ENCODE measurements at places on chromosomes 4 and X.

DNA sequence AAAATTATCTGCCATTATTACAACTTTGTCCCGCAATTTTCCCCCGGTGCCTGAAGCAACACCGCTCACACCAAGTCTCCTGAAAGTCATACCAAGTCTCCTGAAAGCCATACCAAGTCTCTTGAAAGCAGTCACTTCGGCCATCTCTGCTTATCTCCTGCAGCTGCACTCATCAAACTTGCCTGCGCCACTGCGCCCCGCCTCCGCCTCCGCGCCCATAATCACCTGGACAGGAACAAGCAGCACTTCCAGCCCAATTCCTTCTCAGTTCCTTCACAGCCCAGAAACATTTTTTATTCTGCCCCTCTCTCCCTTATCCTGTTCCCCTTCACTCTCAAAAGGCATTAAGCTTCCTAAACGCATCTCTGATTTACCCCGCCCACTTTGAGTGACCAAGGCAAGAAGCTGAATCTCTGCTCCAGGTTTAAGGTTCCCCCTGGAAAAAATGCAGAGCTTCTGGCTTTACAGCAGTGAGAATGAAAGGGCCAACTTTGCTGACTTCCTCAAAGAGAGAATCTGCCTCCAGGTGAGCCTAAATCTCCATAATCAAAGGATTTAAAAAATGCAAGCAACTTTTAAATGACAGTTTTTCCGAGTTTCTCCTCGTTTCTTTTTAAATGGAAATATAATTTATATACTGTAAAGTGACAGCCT is 7.7 kb downstream of the GPR50 start:
- no peak for DNase-seq

DNA sequence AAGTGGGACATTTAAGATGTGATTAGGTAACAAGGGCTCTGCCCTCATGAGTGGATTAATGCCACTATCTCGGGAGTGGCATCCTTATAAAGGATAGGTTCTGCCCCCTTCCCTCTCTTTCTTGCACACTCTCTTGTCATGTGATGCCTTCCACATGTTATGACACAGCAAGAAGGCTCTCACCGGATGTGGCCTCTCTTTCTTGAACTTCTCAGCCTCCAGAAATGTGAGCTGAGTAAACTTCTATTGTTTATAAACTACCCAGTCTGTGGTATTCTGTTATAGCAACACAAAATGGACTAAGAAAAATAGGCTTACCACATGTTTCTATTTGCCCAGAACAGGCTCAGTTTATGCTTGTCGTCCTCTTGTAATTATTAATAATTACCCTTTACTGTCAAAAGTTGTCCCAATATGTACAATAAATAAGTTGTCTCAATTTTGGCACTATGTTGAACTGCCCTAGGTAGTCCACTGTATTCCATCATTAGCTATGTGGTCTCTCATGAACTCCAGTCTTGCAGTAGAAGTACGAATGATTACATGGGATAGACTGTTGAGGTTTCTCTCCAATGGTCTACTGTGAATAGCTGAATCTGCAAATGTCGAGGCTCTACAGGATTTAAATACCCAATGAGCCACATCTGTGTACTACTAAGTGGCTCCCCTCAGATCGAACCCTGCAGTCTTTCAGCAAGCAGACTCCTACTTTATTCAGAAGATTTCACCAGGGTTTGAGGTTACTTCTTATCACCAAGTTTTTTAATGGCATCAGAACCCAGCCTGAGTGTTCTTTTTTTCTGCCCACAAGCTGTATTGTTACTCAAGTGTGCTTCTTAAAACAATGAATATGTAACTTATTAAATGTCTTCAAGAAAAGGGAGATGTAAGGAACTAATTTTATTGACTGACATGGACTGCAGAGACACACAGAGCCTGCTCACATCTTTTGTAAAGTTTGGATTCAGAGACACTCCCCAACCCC is 102.0 kb upstream of the LEF1 start:
- DNase-seq, result no peak

DNA sequence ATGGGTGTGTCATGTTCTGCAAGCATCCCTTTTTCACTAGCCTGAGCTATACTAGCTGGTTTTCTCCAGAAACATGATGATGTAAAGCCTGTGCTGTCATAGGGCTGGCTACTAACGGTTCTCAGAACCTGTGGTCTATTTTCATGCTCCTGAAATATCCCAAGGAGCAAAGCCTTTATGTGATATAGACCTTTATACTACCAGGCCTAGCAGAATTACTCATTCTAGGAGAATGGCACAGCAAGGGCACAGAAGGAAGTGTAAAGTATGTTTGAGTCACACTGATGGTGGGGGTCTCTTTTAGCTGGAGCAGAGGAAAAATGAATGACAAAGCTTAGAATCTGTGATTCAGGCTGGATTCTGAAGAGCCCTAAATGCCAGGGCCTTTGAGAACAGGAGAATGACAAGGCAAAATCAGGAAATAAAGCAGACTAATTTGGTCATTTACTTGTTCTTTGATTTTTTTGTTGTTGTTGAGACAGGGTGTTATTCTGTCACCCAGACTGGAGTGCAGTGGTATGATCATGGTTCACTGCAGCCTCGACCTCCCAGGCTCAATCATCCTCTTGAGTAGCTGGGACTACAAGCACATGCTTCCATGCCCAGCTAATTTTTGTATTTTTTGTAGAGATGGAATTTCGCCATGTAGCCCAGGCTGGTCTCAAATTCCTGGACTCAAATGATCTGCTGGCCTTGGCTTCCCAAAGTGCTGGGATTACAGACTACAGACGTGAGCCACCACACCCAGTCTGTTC is 11.8 kb downstream of the TCEAL1 start:
- DNase-seq, result no peak

- DNase-seq, result no peak
Measured at GRCh38 chr4:11365039-11365438, 63.7 kb downstream of the HS3ST1 start.

DNA sequence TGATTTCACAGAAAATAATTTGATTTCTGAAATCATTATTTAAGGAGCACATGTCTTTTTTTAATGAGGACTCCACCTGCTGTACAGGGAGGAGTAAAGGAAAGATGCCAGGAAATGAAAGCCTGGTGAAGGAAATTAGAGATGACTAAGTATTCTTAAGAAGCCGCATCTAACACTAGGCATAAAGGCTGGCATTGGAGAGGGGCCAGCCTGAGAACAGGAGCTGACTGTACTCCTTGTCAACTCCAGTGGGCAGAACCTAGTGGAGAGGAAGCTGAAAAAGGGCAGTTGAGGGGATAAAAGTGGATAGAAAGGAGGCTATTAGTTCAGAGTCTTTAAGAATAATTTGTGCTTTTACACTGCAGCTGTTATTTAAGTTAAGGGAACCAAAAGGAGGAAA is 393.0 kb downstream of the PPP1R2C start:
- no peak for DNase-seq

- DNase-seq, result no peak
Measured at GRCh38 chrX:153769865-153770600, 6.0 kb downstream of the PLXNB3 start.

DNA sequence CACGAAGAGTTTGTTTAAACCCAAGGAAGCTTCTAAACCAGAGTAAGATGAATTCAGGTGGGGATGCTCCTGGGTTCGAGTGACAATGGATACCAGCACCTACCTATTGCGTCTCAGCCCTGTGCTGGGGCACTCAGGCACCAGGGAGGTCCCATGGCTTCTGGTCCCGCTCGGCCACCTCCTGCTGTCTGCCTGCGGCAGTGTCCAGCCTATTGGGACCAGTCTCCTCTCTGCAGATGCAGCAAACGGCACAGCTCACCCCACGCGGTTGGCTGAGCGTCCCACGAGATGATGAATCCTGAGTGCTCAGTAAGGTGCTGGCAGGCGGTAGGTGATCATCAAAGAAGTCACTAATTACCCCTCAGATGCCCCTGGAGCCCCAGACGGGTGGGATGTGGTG is 75.2 kb downstream of the ACOX3 start:
- DNase-seq, result no peak

DNA sequence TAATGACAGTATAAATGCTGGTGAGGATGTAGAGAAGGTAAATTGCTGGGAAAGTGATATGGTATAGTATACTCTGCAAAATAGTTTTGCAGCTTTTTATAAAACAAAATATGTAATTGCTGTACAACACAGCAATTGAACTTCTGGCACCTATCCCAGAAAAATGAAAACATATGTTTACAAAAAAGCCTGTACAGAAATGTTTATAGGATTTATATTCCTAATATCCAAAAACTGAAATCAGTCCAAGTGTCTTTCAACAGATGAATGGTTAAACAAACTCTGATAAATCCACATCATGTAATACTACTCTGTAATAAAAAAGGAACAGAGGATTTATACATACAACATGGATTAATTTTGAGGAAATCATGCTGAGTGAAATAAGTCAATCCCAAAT is 198.4 kb upstream of the ACTRT1 start:
- no peak for DNase-seq

DNA sequence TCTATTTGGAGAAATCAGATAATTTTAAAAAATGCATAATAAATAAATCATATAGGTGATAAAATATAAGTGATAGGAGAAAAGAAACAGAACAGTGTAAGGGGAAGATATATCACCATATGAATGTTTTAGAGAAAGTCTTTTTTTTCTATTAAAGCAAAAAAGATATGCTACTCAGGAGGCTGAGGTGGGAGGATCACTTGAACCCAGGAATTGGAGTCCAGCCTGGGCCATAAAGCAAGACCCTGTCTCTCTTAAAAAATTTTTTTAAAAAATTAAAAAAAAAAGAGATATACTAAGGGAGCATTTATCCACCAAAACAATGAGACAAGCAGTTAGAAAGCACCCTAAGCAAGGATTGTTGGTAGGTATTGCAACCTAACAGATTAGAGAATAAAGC is 6.1 kb downstream of the TMEM156 start:
- DNase-seq, result no peak

- no peak for DNase-seq
Measured at GRCh38 chrX:149871940-149872339, 9.0 kb upstream of the MAGEA8 start.

GRCh38 chrX:17046478-17047097 is 100.1 kb downstream of the REPS2 start:
- peak; percentile 16 for DNase-seq

- no peak for DNase-seq
Measured at GRCh38 chr4:7781993-7782392, 157.7 kb downstream of the AFAP1 start.

DNA sequence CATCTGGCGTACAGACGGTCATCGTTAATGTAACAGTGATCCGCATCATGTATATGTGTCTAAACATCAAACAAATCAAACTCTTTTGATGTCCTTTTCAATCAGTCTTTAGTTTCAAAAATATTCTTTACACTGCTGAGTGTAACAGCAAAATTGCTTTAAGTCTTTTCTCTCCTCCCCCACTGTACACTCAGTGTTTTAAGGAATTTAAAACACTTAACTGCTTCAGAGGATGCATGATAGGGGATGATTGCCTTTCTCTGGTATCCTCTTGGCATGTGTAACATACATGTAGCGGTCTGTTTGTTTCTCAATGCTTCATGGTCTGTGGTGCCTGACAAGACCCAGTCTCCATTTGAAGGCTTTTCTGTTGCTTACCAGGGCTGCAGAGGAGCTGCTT is 41.6 kb downstream of the LIMCH1 start:
- DNase-seq, result no peak

DNA sequence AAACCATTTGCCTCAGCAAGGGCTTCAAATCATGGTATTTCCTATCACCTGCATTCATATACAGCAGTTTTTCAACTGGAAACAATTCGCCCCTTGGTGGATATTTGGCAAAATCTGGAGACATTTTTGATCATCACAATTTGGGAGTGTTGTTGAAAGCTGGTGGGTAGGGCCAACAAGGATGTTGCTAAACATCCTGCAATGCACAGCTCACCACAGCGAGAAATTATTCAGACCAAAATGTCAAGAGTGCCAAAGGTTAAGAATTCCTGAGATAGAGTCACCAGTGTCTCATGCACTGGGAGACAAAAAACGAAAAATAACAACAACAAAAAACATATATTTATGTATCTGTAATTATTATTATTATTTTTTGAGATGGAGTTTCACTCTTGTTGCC is 435.2 kb upstream of the CTSO start:
- no peak for DNase-seq

- DNase-seq, result no peak
Measured at GRCh38 chrX:40068048-40068447, 29.7 kb downstream of the BCOR start.

GRCh38 chr4:118772081-118772766 is 63.7 kb downstream of the SEC24D start:
- no peak for DNase-seq

- DNase-seq, result no peak
Measured at GRCh38 chr4:91233164-91233563, 1070.6 kb upstream of the GRID2 start.

DNA sequence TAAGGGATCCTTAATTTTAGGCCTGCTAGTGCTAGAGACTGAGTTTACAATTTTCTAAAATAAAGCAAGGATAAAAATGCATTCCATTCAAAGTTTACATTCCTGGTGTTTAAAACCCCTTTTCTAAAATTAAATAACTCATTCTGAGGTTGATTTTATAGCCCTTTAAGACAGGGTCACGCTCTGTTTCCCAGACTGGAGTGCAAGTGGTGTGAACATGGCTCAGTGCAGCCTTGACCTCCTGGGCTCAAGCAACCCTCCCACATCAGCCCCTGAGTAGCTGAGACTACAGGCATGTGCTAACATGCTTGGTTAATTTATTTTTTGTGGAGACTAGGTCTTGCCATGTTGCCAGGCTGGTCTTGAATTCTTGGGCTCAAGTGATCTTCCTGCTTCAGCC is 6.8 kb upstream of the CDKL2 start:
- no peak for DNase-seq

GRCh38 chr4:48594180-48594579 is 104.1 kb downstream of the ZAR1 start:
- DNase-seq, result no peak

DNA sequence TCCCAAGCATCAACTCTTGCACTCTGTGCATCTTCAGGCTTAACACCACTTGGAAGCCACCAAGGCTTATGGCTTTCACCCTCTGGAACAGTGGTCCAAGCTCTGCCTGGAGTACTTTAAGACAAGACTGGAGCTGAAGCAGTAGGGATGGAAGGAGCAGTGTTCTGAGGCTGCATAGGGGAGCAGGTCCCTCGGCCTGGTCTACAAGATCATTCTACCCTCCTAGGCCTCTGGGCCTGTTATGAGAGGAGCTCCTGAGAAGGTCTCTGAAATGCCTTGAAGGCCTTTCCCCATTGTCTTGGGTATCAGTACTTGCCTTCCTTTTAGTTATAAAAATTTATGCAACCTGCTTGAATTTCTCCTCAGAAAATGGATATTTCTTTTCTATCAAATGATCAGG is 286.7 kb downstream of the CPXCR1 start:
- DNase-seq, result no peak

Measured in anterior cingulate cortex (tissue), 58 donors.